ENCODE measurements at places on chromosomes 11 and 22.

DNA sequence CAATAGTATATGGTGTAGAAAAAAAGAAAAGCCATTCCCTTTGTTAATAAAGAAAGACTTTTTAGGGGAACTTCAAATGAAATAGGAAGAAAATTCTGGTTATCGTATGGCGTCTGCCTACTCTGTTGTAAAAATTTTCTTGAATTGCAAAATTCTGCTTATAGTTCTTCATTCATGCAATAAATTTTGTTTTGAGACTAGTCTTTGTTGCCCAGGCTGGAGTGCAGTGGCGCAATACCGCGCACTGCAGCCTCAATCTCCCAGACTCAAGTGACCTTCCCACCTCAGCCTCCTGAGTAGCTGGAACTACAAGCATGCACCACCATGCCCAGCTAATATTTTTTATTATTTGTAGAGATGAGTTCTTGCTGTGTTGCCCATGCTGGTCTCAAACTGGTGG lies 5.8 kb downstream of the DDIAS start:
- no peak for DNase-seq

DNA sequence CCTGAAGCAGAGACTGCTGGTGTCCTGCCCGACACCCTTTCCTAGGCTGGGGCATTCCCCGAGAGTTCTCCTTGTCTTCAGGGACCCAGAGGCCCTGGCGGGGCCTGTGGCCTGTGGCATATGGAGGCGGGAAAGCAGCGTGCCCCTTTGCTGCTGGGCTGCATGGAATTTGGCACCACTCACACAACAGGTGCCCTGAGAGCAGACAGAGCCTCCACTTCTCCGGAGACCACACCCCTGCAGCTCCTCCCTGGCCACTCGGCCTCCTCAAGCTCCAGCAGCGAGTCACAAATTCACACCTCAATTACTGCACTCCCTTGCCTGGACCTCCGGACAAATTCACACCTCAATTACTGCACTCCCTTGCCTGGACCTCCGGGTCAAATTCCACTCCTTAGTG lies 1375.2 kb downstream of the TBC1D22A start:
- no peak for DNase-seq

- DNase-seq: no peak
Observed at GRCh38 chr11:113563766-113564526, 88.7 kb upstream of the DRD2 start.

GRCh38 chr11:32316858-32317642 lies 118.3 kb downstream of the WT1 start:
- no peak for DNase-seq

GRCh38 chr22:20979243-20979809 lies 2.8 kb upstream of the LZTR1 start:
- peak; percentile 41 for DNase-seq

- DNase-seq: no peak
Observed at GRCh38 chr11:119108857-119109221, 1.7 kb downstream of the C2CD2L start.

DNA sequence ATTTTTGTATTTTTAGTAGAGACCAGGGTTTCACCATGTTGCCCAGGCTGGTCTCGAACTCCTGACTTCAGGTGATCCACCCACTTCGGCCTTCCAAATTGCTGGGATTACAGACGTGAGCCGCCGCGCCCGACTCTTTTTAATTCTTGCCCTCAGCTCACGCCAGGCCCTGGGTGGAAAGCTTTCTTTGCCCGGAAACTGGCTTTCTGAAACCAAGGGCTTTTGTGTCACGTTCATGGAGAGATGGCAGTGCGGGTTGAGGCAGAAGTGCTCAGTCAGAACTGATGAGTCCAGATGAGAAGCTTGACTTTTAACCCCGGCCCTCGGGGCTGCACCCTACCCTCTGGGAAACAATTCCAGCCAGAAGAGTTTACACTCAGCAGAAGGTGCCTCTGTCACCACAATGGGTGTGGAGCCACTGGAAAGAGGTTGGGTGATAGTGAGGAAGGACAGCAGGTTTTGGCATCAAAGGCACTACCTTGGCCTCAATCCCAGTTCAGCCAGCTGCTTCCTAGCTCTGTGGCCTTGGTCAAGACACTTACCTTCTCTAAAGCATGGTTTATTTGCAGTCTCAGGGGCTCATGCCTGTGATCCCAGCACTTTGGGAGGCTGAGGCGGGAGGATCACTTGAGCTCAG lies 890 bp upstream of the ARFGAP3 start:
- no peak for DNase-seq

DNA sequence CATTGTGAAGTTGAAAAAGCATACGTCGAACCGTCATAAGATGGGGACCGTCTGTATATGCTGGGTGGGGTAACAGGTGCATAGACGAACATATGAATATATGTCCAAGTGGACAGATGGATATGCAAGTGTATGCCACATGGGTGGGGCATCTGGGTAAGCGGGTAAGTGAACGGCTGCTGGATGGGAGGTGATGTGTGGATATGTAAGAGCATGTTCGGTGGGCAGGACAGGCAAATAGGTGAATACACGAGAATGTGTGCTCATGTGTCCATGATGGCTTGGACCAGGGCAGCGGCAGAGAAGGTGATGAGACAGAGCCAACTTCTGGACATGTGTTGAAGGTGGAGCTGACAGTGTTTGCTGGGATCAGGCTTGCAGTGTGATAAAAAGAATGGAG lies 12.0 kb downstream of the IFITM10 start:
- no peak for DNase-seq

DNA sequence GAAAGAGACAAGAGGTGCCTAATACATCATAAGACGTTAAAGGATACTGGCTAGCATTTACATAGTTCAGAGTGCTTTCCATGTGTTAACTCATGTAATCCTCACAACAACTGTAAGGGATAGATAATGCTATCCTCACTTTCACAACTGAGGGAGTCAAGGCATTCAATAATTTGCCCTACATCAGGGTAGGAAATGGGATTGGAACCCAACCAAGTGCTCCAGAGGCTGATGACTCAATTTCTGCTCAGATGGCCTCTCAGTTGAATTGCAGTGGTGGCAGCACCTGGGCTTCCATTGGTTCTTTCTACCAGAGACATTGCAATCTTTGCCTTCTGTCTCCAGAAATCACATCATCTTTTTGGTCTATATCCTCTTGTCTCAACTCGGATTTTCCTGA lies 232.9 kb downstream of the ETS1 start:
- no peak for DNase-seq

DNA sequence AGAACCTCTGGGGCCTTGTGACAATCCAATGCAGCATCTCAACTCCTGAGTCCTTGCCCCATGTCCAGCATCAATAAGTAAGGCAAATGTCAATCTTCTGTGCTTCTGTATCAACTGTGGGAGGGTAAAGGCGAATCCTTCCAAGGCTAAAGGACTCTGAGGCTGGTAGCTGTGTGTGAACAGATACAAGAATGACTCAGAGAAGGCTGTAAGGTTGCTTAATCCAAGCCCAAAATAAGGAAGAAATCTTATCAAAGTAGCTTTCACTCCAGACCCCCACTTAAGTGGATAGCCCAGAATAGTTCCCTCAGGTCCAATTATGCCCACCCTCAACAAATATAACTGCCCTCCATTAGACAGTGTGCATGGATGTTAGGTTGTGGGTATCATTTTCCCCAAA lies 28.1 kb upstream of the SCGB1A1 start:
- DNase-seq: no peak

GRCh38 chr22:37186228-37186996 lies 1.6 kb downstream of the C1QTNF6 start:
- DNase-seq: no peak

DNA sequence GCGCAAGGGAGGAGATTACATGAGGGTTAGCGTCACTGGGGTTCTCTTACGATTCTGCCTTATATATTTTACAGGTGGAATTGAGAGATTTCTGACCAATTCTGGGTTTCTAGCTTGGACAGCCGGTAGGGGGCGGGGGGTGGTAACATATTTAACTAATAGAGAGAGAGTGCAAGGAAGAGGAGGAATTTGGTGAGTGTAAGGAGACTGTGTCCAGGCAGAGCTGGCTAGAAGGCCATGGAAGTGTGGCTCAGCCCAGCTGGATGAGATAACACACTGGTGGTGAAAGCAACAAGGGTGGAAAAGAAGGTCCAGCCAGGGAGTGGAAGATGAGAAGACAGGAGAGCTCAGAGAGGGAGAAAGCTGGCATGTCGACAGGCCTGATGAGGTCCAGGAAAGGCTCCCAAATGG lies 56.5 kb downstream of the ST3GAL4 start:
- DNase-seq: no peak

- no peak for DNase-seq
Observed at GRCh38 chr22:22375576-22376351, 131.2 kb downstream of the VPREB1 start.

DNA sequence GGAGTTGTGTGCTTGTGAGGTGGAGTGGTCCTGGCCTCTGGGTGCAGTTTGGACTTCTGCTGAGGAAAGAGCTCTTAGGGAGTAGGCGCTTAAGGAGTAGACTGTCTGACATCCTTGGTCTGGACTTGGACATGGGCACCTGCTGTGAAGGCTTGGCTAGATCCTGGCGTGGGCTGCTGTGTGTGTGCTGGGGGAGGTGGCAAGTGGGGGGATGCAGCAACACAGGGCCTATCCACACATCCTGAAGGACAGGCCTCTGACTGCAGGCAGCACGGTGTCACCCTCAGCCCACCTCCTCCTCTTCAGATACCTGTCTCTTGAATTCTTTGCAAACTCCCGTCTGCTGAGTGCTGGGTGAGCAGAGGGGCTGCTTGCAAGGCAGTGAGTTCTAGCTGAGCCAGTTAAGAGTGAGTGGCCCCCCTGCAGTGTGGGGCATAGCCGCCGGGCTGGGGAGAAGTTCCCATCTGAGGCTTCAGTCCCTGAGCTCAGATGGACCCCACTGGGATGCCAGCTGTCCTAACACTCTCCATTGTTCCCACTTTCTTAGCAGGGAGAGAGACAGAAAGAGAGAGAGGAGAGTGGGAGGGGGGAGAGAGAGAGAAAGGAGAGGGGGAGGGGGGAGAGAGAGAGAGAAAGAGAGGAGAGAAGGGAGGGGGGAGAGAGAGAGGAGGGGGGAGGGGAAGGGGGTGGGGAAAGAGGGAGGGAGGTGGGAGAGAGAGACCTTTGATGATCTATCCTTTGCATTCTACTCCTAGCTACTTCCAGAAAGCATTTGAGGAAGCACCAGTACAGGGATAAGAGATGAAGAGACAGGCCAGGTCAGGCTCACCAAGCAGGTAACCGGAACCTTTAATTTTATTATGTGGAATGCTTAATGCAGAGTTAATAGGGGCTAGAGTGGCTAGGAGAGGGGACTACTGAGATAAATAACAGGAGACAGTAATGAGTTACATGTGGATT lies 12.6 kb downstream of the SOX10 start:
- no peak for DNase-seq

- DNase-seq: no peak
Observed at GRCh38 chr11:17163736-17164135, 44.0 kb downstream of the PIK3C2A start.

DNA sequence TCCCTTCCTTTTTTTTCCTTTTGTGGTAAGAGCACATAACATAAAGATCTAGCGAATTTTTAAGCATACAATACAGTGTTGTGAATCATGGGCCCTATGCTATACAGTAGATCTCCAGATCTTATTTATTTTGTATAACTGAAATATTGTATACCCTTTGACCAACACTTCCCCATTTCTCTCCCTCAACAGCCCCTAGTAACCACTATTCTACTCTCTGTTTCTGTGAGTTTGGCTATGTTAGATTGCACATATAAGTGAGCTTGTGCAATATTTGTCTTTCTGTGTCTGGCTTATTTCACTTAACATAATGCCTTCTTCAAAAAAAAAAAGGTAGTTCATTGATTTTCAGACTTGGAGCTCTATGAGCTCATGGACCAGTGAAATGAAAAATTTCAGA lies 180.5 kb downstream of the C11orf91 start:
- no peak for DNase-seq

- DNase-seq: no peak
Observed at GRCh38 chr22:40975366-40975765, 24.2 kb downstream of the RBX1 start.

DNA sequence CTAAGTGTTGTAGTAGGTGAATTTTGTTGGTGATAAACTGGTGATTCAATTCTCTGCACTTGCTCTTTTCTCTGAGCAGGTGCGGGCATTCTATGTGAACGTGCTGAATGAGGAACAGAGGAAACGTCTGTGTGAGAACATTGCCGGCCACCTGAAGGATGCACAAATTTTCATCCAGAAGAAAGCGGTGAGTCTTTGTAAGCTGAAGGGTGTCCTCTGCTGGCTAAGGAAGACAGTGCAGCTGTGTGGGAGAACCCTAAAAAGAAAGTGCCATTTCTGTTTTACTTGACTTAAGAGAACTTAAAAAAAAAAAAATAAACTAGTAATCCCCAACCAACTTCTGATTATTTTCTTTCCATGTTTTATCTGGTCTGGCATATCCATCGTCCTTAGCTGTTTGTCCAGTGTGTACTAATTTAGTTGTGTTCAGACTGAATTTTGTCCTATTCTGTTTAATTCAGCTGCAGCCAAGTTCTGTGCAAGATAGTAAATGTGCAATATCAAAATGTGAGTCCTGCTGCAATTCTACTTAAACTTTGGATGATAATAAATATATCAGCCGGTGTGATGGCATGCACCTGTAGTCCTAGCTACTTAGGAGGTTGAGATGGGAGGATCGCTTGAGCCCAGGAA lies 29.6 kb downstream of the CAT start:
- DNase-seq: no peak

- DNase-seq: peak; percentile 43
Observed at GRCh38 chr11:128482512-128483191, 104.7 kb downstream of the ETS1 start.

DNA sequence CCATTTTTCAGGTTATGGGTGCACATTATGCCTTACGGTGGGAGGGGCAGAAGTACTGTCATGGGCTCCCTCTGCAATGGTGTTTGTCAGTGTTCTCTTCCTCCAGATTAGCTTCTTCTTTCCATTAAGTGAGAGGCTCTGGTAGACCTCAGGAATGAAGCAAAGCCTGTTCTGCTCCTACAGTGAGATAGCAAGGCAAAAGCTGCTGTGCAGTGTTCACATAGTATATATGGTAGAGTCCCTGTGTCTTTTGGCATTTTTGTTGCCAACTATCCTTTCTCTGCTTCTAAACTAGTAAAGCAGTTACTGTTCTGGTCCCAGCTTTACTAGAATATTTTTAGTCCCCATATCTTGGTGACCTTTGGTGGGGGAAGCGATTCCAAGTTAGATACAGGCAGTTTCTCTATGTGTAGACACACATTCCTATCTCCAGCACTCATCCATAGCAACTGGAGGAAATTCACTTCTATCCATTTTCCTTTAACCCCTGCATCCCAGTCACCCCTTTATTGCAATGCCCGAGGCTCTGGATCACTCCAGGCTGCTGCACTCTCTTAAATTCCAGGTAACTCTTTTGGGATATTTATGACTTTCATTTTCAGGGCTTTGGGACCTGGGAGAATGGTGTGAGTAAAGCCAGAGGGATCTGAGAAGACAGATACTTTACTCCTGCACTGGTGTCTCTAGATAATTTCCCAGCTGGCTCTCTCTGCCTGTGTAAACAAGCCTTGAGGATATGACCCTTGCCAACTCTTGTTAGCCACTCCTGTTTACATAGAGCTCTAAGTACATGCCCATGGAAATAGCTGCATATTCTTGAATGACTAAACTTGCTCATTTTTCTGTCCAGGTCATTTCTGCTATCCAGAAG lies 3.9 kb upstream of the TRIM34 start:
- DNase-seq: no peak

Data from activated T-helper 9 cell treated with anti-CD3 and anti-CD28 coated beads, Interleukin-2, amount 50 U/mL, for 16 hours (primary cell).